CD4-positive, alpha-beta T cell treated with Interleukin-6 for 4 hours (primary cell): ENCODE measurements at places on chromosomes 16 and 17.

DNA sequence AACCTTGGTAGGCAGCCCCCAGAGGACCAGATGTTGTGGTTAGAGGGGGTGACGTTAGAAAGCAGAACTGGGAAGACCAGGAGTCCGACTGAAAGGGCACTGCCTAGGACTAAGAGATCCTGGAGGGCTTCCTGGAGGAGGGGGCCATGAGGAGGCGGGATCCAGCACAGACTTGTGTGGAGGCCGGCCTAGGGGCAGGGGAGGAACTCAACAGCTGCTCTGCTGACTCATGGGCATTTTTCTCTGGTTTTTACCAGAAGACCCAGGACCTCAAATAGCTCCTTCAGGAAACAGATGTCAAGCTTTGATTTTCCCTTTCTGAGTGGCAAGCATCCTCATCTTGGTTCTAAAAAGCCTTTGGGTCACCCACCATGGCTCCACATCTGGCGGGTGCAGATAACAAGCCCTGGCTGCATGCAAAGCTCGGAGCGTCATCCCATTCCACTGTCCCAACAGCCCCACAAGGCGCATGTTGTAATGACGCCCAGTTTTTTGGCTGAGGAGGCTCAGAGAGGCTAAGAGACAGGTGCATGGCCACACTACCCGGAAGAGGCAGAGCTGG lies 29.0 kb downstream of the IL21R start:
- no peak for DNase-seq

DNA sequence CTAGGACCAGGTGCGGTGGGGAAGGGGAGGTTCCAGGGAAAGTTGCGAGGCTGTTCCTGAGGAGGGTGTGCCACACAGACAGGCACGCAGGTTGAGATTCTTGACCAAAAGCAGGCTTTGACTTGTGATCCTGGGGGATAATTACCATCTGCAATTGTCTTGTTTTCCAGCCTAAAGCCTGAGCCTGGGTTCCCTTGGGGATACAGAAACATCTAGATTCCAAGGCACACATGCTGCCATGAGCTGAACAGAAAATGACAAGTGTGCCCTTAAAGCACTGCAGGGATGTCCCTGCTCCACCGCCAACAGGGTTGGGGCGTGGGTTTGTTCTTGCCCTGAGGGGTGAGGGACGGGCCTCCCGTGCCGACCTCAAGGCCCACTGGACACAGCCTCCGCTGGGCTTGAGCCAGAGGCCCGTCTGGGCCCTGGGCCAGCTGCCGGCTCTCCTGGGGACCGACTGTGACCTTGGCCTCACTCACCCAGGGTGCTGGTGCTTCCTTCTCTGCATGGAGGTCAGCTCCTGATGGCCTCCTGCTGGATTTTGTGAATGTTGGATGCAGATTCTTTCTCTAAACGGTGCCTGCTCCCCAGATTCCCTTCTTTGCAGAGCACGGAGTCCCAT lies 14.0 kb downstream of the CA5A start:
- no peak for DNase-seq

GRCh38 chr17:72120642-72121163 lies at the start of gene SOX9:
SOX9 (plus strand) TSS chr17:72121020; CDS start chr17:72121392, 372 bp downstream.
- DNase-seq, result no peak

DNA sequence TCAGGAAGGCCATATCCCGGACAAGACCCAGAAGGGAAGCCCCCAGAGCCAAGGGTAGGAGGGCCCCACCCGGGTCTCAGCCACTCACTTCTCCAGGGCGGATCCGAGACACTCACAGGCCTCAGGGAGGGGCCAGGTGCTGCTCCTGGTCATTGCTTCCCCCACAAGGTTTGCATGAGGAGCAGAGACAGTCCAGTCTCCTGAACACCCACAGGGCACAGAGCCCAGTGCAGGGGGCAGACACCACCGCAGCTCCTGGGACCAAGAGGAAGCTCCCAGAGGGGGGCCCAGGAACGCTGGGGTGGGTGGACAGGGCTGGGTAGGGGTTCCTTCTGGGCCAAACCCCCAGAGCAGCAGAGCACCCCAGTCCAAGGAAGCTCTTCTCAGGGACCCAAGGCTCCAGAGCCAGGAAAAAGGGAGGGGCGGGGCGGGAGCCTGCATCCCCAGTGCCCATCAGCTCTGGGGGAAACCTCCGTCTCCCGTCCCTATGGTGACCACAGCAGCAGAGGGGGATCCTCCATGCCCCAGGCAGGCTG lies 709 bp upstream of the MRPL28 start:
- DNase-seq, result no peak

DNA sequence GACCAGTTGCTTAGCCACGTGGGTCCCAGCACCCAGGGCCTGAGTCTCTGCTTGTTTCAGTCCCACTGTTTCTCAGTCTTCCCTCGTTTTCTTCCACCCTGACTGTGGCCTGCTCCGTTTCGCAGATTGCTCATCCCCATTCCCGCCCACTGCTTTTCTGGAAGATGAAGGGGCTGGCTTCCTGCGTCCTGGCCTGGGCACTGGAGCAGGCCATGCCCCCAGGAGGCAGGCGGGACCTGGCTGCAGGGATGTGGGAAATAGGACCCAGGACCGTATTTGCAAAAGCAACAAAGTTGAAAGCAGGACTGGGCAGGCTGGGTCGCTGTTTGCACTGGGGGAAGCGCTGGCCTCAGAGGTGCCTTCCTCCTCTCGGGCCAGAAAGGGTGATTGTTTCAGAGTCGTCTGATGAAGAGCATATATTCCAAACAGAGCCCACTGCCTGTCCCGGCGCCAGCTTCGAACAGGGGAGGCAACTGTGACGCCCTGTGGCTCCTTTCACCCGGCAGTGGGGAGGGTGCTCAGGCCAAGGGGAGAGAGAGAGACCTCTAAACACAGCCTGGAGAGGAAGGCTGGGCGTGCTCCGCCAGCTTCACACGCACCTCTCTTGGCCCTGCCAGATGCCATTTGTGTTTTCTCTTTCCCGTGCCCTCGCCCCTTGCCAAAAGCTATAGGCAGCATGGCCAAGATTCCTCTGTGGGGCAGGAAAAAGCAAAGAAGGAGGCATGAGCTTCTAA lies 108.6 kb downstream of the CMIP start:
- DNase-seq, result no peak

DNA sequence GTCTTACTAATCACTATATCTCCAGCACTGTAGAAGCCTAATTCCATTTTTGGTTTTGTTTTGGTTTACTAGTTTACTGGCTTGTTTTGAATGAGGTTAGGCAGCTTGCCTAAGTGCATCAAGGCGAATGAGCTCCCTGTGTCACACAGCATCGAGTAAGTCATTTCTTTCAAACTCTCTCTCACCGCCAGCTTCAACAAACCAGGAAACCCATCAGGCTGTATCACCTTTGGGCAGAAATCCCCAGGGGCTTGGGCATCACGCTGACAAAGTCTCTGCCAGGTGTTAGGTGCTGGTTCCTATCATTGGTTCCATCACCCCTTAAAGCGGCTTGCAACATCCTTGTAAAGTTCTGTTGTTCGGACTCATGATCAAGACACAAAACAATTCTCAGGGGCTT lies 226.6 kb downstream of the GRIN2A start:
- DNase-seq, result no peak

DNA sequence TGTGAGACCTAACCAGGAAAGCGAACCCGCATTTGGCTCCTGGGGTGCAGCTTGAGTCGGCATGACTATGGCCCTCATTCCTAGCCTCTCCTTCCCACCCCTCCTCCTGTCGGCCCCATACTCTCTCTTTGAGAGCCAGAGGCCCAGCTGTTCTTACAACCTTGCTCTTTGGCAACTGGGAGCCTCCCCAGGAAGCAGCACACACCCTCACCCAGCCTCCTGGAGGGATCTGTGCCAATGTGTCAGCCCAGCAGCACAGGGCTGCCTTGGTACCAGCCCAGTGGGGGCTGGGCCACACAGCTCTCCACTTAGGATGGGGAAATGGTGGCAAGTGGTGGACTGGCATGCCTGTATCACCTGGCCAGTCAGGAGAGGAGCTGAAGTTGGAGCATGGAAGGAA lies 70.3 kb upstream of the LGALS9 start:
- DNase-seq, result no peak

DNA sequence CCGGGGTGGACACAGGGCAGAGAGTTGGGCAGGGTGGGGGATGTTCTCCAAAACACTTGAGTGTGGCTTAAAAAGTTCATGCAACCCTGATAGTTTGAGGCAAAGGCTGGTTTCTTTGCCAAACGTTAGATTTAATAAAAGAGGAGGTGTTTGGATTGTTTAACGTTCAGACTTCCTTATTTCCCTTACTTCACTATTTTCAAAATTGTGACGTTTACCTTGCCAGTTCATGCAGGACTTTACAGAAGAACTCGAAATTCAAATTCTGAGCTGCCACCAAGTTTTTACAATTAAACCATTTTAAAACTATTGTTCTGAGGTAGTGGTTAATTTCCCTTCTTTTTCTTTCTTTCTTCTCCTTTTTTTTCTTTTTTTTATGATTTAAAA lies 5.5 kb downstream of the SEC14L1 start:
- DNase-seq, result no peak

DNA sequence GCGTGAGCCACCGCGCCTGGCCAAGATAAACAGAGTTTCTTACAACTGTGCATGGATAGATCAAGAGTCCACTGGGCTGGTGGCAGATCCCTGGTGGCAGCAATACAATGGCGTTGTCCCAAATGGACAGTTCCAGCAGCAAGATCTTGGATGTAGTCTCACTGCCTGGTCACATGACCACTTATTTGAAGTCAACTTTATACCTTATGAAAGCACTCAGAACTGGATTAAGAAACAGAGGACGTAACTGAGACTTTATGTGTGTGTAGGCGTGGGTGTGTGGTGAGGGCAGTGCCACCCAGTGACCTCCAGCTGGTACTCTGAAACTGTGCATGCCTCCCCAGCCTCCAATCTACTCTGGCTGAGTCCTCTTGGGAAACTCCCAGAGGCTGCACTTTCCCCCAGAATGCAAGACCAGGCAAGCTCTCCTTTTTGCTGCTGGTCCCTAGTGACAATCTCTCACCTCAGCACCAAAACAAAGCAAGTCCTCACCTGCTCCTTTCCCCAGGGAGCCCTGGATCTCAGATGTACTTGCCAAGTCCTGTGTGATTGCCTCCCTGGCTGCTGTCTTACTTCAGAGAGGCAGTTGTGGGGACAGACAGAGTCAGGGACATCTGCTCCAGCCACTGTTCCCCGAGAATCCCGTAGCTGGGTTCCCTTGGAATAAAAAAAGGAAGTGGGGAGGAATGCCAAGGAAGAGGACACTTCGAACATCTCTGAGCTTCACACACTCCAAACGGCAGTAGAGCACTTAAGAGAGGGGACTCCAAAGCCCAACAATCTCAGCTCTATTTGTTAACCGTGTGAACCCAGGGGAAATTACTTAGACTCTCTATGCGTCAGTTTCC lies 11.7 kb upstream of the ST6GALNAC2 start:
- no peak for DNase-seq

DNA sequence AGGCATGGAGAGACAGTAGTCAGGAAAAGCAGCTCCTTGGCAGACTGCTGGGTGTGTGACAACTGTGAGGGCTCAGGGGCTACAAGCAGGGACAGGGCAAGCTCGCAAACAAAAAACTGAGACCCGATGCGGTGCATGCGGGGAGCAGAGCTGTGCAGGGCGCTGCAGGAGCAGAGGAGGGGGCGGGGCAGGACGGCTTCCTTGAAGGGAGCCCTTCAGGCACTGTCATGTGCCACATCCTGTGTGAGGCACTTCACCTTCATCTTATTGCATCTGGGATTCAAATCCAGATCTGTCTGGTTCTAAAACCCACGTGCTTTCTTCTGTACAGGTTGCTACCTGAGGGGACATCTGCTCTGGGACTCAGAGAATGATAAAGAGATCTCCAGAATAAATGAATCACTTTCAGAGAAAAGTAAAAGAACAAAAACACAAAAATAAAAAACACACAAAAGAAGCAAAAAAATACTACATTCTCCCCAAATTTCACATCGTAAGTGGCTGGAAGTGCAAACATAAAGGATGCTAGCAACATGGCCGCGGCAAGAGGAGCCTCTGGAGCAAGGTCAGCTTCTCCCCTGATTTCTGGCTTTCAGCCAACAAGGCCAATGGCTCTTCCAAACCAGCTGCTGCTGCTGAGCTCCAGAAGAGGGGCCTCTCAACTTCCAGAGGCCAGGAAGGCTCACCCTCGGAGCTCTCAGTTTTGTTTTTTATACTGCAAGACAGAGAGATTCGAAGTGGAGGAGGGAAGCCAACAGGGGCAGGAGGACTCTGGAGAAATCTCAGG lies 14.2 kb downstream of the LYRM9 start:
- peak; percentile 72 for DNase-seq

- DNase-seq, result no peak
Measured at GRCh38 chr16:6725634-6726331, 606.9 kb upstream of the RBFOX1 start.

- peak; percentile 93 for DNase-seq
Measured at GRCh38 chr17:41647940-41648410, 23.6 kb upstream of the KRT17 start.

DNA sequence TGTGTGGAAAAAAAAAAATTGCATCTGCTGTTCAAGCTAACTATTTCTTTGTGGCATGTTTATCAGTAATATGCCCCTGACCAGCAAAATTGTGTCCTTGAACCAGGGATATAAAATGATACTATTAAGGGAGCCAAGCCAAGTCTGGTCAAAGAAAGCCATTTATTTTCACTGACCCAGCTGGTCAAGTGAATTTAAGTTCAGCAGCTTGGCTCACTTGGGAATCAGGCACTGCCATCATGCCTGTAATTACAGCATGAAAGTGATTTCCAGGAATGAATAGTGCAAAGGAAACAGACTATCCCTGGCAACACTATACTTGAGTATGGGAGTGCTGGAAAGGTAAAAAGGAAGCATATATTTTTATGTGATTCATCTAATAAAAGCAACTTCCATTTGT lies 934.6 kb upstream of the CDH8 start:
- DNase-seq, result no peak

DNA sequence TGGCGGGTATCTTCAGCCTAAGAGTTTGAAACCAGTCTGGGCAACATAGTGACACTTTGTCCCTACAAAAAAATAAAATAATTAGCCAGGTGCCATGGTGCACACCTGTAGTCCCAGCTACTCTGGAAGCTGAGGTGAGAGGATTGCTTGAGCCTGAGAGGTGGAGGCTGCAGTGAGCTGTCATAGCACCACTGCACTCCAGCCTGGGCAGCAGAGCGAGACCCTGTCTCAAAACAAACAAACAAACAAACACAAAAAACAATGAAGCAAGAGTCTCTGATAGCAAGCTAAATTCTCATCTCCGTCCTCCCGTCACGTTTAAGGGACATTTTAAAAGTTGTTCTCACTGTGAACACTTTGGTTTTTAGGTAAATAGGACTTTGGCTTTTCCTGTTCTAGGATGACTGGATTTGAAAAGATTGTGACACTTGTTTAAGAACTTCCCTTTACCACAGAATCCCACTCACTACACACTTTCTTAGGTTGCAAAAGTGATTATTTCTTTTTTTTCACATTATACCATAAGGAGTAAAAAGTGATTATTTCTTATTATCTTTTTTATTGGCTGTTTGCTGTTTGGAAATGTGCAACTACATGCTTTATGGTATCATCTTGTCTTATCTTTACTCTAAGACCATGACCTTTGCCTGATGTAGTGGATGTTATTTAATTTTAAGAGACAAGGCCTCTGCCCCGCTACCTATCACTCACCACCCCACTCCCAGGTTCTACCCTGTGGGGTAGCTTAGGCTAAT lies 4.4 kb upstream of the ERN1 start:
- no peak for DNase-seq

- DNase-seq, result no peak
Measured at GRCh38 chr16:89268987-89269735, 51.7 kb downstream of the ZNF778 start.

GRCh38 chr16:85209526-85210121 lies 97.4 kb upstream of the CIBAR2 start:
- no peak for DNase-seq
